ENCODE measurements at places on chromosomes 12 and 14.
A peak's percentile ranks its signal among the peaks of the same experiment; 100 is the strongest.

DNA sequence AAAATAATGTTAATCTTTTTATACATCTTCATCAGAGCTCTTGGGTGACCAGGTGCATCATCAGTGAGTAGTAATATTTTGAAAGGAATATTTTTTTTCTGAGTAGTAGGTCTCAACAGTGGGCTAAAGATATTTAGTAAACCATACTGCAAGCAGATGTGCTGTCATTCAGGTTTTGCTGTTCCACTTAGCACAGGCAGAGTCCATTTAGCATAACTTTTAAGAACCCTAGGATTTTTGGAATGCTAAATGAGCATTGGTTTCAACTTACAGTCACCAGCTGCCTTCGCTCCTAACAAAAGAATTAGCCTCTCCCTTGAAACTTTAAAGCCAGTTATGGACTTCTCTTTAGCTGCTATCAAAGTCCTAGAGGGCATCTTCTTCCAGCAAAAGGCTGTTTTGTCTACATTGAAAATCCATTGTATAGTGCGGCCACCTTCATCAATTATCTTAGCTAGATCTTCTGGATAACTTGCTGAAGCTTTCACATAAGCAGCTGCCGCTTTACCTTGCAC lies 24.6 kb downstream of the RIMKLB start:
- DNase-seq: no peak

DNA sequence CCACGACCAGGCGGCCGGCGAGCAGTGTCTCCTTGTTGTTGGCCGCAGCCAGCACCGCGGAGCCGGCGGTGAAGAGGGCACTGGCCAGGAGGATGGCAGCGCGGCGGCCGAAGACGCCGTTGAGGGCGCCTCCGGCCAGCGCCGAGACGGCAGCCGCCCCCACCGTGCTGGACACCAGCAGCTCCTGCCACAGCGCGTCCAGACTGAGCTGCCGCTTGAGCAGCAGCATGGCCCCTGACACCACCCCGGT lies 691 bp downstream of the SLC2A13 start:
- no peak for DNase-seq

DNA sequence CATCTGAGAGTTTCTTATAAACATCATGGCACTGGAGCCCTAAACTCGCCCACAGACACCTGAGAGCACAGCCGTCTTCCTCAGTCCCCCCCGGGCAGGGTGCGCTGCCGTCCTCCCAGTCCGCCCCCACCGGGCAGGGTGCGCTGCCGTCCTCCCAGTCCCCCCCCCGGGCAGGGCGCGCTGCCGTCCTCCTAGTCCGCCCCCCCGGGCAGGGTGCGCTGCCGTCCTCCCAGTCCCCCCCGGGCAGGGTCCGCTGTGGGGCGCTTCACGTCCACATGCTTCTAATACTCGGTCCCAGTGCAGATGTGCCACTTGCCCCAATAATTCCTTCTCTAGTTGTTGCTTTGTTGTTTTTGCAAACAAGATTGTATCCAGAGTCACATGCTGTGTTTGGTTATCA lies 6.9 kb upstream of the ADSS1 start:
- DNase-seq: no peak

DNA sequence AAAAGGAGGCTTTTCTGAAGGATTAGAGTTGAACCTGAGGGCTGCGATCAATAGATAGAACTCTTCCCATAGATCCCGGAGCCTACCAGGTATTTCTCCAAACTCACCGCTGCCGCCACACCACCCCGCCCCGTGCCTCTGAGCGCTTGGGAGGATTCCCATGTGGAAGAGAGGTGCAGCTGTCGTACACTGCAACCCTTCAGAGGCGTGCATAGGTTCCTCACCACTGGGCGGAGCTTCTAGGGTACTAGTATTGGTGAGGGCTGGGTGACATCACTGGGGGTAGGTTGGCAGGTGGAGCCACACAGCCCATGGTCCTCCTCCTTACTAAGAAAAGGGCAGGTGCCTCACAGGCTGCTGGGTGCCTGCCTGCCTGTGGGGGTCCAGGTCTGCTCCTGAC lies 127.0 kb downstream of the TSPAN9 start:
- no peak for DNase-seq

DNA sequence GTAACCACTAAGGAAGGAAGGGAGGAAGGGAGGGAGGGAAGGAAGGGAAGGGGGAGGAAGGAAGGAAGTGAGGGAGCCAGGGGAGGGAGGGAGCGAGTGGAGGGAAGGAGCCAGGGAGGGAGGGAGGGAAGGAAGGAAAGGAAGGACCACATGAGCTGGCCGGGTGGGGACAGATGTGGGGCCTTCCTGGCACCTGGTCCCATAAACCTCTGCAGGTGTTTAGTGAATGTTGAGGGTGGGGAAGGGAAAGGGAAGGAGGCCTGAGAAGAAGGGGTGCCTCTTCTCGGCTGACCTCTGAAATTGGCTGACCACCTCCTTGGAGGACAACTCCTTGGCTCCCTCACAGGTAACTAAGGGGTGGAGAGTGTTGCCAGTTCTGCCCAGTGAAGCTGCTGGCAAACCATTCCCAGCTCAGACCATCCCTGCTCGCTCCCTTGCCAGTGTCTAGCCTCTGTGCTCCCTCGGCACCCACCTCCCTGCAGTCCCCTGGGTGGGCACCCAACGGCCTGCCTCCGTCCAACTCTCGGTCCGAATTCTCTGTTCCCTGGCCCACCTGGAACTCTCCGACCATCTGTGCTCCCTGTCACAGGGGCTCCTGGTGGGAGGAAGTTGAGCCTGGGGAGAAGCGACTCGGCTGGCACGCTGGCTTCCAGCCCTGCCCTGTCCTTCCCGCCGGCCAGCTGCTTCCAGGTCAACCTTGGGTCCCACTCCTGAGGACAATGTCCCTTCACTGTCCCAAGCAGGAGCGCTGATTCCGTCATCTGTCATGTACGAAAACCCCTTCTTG lies 12.2 kb upstream of the PPP1R13B start:
- no peak for DNase-seq

DNA sequence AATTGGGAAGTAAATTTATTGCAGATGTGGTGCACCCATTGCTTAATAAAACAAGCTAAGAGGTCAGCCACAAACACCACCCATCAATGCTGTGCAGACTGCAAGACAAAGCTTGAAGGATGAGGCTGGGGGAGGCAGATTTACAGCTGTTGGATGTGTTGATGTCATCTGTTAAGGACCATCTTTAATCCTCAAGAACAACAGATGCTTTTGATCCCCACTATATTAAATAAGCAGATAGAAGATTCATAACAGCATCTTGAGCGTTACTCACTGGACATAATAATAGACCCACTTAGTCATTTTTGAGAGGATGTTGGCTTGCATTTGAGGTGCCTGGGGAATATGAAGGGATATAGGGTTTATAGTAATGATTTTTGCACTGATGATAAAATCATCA lies 58.8 kb downstream of the GPR68 start:
- no peak for DNase-seq

GRCh38 chr14:74683406-74683805 lies 29.5 kb downstream of the AREL1 start:
- no peak for DNase-seq

DNA sequence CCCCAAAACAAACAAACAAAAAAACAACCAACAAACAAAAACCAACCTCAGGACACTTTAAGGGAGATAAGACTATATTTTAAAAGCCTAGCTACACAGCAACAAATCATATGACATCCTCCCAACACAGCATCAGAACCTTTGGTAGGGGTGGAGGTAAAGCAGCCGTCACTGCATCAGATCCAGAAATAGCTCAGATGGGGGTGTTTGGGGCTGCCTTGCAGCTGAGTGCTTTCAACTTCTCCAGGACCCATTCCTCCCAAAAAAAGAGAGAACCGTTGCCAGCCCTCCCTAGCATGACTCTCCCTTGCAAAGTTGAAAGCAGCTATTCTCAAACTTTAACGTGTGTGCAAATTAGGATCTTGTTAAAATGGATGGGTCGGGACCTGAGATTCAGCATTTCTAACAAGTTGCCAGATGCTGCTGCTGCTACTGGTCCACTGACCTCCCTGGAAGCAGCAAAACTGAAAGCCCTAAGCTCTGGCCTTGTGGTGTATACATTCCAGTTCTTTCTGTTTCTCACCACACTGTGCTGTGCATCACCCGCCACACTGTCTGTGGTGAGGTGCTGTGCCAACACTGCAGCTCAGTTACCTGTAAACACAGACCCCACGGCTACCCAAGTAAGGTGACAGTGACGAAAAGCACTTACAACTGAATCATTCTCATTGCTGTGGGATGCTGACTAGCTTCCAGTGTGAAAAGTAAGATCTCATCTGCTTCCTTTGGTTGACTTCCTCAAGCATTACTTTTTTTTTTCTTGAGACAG lies 54.0 kb downstream of the SLC38A1 start:
- peak; percentile 62 for DNase-seq

DNA sequence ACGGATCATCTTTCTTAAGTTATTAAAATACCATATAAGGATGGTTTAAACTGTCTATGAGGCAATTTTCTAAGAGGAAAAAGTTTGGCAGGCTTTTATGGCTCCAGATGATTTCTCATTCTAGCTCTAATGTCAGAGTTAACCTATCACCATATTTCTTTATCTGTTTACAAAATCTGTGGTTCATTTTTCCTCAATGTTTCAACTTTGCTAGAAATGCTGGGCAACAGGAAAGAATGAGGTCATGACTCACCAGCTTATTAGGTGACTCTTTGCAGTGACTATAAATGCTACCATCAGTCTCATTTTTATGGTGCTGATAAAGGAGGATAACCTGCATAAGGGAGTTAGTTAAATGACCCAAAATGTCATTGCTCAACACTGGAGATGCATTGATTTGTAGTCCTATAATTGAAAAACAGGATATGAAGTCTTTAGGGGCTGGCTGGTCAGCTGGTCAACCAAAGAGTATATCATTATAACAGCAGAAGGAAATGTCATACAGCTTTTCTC lies 45.3 kb upstream of the RAP1B start:
- DNase-seq: no peak

DNA sequence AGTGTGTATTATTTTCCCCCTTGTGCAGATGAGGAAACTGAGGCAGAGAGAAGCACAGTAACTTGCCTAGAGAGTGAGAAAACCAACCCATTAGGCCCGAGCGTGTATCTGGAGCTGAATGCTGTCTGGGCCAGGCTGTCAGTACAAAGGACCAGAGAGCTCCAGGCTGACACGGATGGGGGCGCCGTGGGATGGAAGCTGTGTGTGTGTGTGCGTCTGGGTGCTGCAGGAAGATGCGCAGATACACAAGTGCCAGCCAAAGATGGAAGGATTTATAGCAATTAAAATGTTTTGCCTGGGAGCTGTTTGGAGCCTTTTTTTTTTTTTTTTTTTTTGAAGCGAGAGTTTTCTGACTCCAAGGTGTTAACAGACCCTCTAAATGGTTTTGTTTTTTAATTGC lies 53.7 kb upstream of the GPATCH2L start:
- DNase-seq: no peak

DNA sequence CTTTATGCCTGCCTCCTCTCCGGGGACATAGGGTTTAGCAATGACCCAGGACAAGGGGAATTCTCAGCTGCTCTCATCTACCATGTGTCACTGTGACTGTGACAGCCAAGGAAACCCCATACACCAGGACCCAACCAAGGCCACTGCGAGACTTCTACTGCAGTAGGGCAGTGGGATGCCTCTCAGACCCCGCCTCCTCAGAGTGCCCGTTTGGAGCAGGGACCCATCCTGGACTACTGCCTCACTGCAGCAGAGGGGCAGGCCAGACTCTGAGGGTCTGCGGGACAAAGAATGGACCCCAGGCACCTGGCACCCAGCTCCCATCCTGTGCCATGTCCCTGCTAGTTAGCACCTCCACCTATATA lies 71.3 kb upstream of the DDX11 start:
- DNase-seq: no peak

GRCh38 chr14:30725763-30726162 lies 103.6 kb downstream of the SCFD1 start:
- no peak for DNase-seq

DNA sequence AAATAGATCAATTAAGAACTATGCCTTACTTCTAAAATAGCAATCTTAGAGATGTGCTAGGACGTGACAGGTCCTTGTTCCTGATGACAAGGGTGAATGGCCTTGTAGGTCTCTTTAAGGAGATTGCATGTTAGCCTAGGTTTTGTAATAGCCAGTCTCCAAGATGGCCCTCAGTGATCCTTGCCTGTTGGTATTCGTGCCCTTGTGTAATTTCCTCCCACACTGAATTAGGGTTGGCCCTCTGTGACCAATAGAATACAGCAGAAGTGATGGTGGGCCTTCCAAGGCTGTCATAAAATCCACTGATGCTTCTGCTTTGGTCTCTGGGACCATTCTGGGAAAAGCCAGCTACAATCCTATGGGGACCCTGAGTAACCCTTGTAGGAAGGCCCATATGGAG lies 38.2 kb upstream of the SNX6 start:
- no peak for DNase-seq

DNA sequence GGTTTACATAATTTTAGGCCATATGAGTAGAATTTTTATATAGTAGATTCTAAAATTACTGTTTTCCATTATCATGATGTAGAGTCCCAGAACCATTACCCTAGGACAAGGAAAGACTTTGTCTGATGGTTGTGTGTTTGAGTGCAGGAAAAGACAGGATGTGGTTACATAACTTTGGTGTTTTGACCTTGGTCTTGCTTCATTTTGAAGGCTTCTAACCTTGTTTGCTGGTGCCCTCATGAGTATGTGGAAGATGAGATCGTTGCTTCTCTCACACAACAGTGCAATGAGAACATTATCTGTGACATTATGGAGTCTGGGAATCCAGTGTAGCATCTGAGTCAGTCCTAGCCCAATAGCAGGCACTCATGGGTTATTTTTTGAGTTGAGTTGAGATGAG lies 106.2 kb downstream of the IGF1 start:
- DNase-seq: no peak

GRCh38 chr12:6358881-6359280 lies 16.5 kb downstream of the SCNN1A start:
- DNase-seq: no peak

GRCh38 chr14:39592116-39592789 lies 160.0 kb upstream of the FBXO33 start:
- DNase-seq: no peak

DNA sequence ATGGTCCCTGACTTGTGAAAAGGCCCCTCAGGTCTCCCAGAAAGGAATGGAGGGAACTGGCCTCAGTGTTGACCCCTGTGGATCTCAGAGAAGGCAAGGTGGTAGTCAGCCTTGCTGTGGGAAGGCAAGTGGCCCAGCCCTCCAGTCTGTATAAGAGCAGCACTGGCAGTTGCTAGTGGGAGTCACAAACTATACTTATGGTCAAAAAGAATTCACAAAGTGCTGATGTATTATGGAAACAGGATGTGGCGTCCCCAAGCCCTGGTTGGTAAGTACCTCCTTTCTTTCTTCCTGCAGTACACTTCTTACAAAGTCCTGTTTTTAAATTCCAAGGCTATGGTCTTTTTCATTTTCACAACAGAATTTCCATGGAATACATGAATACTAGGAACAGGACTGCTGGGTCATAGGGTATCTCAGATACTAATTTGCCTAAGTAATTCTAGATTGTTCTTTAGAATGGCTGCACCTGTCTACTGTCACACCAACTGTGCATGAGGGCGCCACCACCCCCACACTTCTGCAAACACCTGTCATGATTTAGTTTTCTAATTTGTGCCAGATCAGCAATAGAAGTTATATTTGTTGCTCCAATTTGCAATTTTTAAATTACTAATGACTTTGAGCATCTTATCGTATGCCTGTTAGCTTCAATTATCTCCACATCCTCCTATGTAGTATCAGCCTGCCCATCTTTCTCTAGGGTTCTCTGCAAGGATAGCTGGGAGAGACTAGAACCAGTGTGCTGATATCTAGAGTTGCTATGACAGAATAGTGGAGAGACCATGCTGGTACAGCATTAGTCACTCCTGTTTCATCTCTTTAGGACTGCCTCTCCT lies 40.7 kb upstream of the TMEM263 start:
- no peak for DNase-seq

Measured in stimulated activated CD8-positive, alpha-beta memory T cell treated with anti-CD3 and anti-CD28 coated beads, Interleukin-2, amount 100 ng/mL, for 1 hour (primary cell).